ENCODE measurements at places on chromosomes 5 and 9.

DNA sequence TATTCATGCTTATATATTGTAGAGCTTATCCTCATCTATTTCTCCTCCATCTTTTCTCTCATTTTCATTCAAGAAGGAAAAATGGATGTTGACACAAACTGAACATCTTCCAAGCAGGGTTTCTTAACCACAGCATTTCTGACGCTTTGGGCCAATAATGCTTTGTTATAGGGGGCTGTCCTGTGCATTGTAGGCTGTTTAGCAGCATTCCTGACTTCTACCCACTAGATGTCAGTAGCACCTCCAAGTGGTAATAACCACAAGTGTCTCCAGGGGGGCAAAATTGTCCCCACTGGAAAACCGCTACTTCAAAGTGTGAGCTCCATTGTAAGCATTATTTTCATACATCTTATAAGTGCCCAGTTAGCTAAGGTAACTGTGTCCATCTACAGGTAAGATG, 2.6 kb upstream of the TXNDC8 start:
- no peak for DNase-seq

DNA sequence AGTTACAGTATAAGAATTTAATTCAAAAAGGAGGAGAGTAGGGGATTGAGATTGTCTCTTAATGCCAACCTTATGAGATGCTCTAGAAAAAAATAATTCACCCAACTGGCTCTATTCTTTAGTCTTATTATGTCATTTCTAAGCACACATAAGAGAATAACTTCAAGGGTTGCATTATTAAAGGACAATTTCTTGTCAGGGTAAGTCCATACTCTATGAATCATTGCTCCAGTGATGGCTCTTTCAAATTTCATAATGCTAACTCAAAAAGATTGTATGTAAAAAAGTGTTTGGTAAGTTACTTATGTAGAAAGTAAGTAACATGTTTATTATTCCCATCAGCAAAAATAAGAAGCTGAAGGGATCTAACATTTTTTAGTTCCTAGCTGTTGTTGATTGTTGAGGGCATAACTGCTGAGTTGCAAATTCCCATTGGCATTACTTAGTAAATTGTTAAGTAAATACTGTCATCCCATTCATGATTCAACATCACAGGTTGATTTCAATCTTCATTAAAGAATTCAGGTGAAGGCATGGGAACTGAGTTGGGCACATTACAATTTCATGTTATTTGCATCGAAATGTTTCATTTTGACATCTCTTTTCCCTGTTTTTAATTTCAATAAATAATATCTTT, 28.6 kb downstream of the ALDH1A1 start:
- no peak for DNase-seq

- no peak for DNase-seq
These were observed 207.4 kb downstream of the AGTPBP1 start for GRCh38 chr9:85534340-85534739.

- no peak for DNase-seq
These were observed 384.5 kb upstream of the CDH6 start for GRCh38 chr5:30808996-30809395.

DNA sequence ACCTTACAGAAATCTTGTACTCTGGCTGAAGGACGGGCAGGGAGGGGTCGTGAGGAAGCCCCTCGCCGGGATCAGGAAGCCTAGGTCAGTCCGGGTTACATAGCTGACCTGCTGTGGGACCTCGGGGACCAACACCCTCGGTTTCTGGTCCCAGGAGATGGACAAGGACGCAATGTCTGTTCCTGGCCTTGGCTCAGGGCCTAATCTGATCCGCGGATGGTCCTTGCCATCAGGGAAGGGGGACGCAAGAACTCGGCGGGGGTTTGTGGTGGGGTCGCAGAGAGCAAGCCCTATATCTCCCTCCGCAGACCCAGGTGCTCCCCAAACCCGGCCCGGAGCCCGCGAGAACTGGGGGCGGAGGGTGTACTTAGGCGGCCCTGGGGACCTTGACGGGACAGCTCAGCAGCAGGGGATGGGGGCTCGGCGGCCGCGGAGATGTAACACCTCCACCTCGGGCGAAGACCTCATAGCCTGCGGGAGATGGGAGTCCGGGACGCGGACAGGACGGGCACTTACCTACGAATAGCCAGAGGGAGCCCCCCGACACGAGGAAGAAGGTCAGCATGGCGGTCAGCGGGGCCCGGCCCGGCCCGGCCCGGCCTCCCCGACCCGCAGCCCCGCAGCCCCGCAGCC, 353 bp downstream of the ACSL6 start:
- DNase-seq = no peak

DNA sequence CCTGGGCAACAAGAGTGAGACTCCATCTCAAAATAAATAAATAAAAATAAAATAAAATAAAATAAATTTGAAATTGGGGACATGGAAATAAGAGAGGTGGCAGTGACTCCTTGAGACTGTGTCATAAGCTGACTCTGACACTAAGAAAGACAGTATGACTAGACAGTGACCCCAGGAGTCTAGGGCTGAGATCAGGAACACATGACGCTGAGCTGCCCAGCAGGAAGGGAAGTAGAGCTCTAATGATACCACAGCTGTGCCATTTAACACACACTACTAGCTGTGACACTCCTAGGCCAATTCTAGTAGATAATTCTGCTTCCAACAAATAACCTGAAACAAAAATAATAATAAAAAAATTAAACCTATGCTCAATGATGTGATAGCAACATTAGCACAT, 293.0 kb downstream of the SEC61B start:
- DNase-seq = no peak

GRCh38 chr5:81604193-81604592, 146.7 kb downstream of the SSBP2 start:
- no peak for DNase-seq

DNA sequence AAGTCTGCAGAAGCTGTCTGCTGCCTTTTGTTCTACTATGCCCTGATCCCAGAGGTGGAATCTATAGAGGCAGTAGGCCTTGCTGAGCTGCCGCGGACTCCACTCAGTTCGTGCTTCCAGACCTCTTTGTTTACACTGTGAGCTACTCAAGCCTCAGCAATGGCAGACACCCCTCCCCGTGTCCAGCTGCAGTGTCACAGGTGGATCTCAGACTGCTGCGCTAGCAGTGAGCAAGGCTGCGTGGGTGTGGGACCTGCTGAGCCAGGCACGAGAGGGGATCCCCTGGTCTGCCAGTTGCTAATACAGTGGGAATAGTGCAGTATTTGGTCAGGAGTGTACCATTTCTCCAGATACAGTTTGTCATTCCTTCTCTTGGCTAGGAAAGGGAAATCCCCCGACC, 99.6 kb downstream of the SLCO4C1 start:
- DNase-seq = no peak

DNA sequence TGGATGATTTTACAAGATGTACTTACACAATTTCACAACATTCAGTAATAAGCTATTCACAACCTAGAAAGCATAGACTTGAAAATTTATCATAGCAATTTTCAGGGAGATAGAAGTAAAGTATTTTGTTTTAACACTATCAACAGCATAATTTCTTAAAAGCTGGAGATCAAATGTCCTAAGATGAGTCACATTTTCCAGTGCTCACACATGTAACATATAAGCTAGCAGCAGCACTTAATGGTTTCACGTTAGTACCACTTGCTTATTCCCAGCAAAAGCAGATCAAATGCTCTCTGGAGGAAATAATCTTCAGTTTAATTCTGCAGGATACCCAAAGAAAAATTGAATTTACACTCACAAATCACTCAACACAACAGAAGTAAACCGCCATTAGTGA, 6.5 kb downstream of the OR13C8 start:
- DNase-seq = no peak

DNA sequence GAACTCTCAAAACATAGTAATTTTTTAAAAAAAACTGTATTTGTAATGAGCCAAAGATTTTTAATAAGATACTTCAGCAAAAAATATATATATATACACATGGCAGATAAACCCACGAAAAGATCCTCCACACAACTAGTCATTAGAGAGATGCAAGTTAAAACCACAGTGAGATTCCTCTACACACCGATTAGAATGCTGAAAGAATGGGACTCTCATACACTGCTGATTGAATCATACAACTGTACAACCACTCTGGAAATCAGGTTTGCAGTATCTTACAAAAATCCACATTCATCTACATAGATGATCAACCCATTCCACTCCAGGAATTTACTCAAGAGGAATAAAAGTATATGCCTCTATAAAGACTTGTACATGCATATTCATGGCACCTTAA, 43.7 kb downstream of the RASEF start:
- no peak for DNase-seq

DNA sequence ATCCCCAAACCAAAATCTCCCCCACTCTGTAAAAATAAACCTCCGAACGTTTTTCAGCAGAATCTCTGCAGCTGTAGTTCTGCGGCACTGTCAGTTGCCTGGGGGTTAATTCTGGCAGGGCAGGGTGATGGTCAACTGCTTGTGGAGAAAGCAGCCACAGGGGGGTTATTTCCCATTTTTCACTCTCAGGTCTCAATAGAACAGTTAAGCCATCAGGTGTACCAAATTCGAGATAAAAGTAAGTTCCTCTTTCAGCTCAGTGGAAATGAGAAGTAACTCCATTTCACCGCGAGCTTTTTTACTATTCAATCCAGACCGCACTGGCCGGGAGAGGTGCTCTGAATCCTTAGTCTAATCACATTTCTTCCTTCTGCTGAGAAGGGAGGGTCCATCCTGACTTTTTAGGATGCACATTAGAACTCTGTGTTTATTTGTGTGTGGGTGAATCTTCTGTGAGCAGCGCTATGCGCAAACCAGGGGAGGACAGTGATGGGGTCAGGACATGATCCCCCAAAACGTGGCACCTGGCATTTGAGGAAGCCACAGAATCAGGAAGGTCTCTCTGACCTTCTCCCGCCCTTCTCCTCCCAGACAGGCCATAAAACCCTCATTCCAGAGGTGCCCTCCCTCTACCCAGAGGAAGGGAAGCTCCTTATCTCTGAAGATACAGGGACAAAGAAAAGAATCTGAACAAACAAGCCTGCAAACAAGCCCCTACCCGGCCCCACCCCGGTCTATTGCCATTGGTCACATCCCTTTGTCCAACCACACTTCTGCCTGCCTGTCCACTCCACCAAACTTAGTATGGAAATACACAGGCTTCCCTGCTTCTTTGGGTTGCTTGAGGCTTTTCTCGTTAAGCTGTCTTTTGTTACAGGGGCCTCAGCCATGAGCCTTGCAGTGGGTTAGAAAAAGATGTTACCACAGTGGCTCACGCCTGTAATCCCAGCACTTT, 229.0 kb downstream of the ROR2 start:
- DNase-seq = no peak

GRCh38 chr9:137511758-137512463, 38.3 kb downstream of the PNPLA7 start:
- no peak for DNase-seq

GRCh38 chr9:130366888-130367550, 77.7 kb upstream of the ASS1 start:
- DNase-seq = no peak

DNA sequence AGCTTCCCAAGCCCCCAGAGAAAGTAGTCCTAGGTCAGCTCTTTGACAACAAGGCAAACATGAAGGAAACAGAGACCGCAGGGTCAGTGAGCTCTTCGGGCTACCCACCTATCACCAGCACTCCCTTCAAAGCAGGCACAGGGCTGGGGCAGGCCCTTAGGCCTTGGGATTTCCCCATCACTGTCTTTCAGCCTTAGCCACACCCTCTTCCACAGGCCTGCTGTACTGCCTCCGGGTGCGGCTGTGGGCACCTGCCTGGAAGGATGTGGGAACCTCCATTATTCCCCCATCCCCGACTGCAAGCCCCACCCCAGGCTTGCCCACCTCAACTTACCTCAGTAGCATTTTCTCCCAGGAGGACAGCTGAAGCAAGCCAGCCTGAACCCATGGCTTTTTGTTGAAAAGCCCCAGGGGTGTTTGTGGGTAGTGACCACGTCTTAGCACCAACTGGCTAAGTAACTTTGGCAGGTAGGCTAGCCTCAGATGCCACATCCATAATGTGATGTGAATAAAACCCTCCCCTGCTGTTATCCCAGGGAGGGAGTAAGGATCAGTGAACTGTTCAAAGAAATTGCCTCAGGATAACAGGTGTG, 100.2 kb downstream of the PIK3R1 start:
- DNase-seq = peak; percentile 6

DNA sequence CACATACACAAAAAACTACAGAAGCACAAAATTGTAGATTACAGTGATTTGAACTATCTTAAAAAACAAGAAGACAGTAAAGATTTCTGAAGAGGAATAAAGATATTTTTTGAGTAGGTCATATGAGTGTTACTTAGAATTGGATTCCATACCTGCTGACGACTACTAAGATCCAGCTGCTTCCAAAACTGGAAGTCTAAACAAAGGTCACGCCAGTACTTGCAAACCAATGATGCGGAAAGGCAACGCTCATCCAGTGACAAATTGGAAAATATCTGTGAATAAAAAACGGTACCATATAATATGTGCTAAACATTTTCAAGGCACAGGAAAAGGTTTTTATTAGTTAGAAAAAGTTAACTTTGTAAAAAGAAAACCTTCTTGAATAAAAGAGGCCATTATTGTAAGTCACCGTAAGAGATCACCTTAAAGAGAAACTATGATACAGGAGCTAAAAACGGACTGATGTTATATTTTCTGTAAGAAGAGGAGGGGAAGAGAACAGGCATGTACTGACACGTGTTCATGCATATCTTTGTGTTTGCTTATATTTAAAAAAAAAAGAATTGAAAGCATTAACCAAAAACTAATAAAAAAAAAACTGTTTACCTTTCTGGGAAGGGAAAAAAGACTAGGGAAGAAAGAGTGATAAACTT, 14.1 kb downstream of the FBXL17 start:
- DNase-seq = no peak

GRCh38 chr5:169146158-169146557, 154.8 kb downstream of the SLIT3 start:
- no peak for DNase-seq

DNA sequence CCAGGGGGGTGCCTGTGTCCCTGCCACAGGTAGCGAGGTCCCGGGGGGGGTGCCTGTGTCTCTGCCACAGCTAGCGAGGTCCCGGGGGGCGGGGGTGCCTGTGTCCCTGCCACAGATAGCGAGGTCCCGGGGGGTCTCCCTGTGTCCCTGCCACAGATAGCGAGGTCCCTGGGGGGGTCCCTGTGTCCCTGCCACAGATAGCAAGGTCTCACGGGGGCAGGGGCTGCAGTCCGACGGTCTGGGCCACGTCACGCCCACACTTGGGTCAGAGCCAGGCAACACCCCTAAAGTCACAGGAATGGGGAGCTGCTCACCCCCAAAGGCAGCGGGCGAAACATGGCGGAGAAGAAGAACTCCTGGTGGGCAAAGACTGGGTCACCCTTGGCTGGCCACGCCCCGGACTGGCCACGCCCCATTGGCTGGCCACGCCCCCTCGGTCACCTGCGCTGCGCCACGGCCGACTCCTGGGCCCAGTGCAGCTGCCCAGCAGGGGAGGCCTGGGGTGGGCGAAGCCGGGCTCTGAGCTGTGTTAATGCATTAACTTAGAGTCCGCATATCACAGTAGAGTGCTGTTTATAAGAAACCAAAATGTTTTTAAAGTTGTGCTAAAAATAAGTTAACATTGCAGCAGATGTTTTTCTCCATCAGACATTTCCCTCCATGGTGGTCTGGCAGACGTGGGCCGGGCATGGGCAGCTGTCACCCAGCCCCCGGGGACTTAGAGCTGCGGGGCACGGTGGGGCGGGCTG, 7.0 kb downstream of the NOXA1 start:
- no peak for DNase-seq

GRCh38 chr5:173012882-173013281, 29.3 kb downstream of the ATP6V0E1 start:
- DNase-seq = no peak

Measured in activated T-helper 1 cell treated with anti-CD3 and anti-CD28 coated beads, Interleukin-2, amount 50 U/mL, for 16 hours (primary cell).